ENCODE measurements at places on chromosomes 6 and 20.
A peak's percentile ranks its signal among the peaks of the same experiment; 100 is the strongest.

DNA sequence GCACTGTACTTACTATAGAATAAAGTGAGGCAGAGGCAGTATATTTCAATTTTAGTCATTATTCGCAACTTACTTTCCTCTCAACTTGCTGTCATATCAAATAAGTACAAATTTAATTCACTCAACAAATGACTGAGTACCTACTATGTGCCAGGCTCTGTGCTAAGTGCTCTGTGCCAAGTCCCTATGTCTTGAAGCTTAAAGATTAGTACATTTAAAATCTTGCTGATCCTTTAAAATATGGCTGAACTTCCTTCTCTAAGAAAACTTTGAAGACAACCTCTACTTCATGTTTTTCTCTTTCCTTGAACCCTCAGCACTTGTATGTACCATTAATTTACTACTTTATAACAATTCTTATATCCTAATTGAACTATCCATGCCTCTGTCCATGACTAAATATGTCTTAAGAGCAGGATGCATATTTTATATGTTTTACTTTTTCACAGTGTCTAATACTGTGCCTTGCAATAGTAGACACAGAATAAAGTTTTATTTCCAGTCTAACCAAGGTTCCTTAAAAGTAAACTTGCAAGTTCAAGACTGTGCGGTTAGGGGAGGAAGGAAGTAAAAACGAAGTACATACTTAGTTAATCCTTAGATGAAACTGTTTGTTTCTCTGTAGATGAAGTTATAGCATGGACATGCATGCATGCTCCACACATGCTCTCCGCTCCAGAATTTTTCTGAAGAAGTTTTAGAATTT lies 10.0 kb upstream of the LATS1 start:
- no peak for DNase-seq

GRCh38 chr6:19309661-19310060 lies 527.5 kb upstream of the ID4 start:
- no peak for DNase-seq

DNA sequence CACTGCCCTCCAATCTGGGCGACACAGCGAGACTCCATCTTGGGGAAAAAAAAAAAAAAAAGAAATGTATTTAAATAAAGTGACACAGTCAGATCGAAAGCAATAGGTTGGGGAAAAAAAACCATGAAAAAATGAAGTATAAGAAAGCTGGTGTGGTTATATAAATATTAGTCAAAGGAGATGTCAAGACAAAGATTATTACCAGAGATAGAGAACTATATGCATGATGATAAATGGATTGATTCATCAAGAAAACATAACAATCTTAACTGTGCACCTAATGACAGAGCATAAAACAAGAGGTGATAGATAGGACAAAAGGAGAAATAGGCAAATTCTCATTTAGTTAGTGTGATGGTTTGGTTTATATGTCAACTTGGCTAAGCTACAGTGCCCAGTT lies 146.9 kb upstream of the AHI1 start:
- DNase-seq, result no peak

DNA sequence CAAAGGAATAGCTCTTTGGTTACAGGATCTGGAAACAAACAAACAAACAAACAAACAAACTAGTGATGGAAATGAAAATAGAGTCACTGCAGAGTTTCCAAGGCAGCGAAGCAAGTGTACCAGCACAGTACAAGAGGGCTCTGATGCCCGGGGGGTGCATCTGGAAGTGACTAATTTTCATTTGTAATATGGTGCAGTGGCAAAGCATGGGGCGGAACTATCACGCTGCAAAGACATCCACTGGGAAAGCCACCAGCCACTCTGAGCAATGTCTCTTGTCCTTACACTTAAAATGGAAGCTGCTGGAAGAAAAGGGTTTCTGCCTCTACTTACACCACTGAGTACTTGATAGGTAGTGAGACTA lies 44.4 kb upstream of the NEDD9 start:
- no peak for DNase-seq

- DNase-seq, result peak; percentile 86
These were observed 118.9 kb downstream of the QKI start for GRCh38 chr6:163533443-163533842.

GRCh38 chr6:29507319-29507718 lies 19.6 kb upstream of the MAS1L start:
- no peak for DNase-seq

- DNase-seq, result no peak
These were observed 49.1 kb downstream of the ISM1 start for GRCh38 chr20:13270211-13270610.

DNA sequence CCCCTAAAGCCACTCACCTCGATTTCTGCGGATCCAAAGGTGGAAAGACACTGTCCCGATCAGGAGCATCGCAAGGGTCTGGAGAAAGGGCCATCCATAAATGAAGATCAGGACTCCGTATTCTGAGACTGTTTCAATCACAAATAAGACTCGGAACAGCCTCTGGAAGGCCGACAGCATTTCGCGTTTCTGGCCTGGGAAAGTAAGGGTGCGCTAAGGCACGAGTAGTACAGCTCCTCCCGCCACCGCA lies 44.6 kb downstream of the DPPA5 start:
- DNase-seq, result no peak

DNA sequence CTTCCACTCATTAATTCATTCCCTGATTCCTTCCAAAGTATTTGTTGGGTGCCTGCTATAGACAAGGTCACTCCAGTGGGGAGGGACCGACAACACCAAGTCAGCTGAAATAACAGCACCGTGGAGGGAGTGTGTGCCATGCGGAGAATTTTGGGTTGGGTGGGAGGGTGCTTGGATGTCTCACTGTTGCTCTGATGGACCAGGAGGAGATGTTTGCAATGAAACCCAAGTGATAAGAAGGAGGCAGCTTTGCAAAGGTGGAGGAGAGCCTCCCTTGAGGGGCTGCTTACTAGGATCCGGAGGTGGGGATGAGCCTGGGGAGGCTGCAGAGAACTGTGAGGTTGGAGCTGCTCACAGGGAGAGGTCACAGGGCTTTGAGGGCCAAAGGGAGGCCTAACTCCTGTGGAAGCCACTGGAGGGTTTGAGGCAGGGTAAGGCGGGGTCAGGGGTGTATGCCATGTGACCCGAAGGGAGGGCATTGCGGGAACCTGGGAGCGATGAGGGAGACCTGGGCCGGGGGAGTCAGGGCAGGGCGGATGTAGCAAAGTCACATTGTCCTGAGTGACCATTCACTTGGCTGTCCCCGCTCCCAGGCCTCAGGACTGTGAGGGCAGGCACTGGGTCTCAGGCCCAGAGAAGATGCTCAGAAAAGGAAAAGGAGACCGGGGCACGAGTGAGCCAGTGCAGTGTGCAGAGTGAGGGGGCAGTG lies 124.5 kb downstream of the PHACTR3 start:
- no peak for DNase-seq

DNA sequence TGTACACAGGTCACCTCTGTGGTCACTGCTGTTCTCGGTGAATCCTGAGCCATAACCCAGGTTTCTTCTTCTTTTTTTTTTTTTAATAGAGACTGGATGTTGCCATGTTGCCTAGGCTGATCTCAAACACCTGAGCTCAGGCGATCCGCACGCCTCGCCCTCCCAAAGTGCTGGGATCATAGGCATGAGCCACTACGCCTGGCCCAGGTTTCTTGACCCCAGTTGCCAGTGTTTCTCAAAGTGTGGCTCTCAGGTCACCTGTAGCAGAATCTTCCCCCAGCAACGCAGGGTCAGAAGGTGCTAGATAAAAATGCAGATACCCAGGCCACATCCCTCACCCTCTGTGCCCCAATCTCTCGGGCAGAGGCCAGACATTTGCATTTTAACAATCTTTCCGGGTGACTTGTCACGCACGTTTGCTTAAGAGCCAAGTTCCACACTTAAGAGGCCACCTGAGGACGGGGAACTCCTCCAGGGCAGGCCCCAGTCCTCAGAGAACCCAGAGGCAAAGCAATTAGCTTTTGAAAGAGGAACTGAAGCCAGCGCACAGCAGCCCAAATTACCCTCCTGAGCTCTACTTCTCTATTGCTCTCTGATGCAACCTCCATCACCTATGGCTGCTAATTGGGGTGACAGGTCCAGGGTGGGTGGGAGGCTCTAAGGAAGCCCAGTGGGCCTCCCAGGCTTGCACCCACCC lies 81.8 kb downstream of the NFATC2 start:
- DNase-seq, result no peak

- no peak for DNase-seq
These were observed 96.7 kb upstream of the SLC22A16 start for GRCh38 chr6:110573136-110573535.

DNA sequence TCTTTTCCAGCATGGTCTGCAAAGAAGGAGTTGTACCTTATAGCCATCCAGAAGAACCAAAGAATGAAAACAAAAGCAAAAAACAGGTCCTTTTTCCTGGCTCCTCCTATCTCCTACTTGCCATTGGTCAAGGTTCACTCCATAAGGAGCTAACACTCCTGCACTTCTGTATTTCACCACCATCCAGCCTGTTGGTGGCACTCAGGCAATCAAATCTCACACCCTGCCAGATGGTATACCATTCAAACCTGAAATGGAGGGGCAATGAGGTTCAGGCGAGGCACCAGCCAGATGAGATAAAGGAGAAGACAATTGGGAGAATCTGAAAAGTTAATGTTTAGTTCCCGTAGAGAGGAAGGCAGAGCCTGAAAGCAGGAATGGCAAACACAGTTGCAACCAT lies 203.8 kb downstream of the ALDH8A1 start:
- DNase-seq, result no peak

- DNase-seq, result no peak
These were observed 49.5 kb upstream of the PCSK2 start for GRCh38 chr20:17177341-17177740.

DNA sequence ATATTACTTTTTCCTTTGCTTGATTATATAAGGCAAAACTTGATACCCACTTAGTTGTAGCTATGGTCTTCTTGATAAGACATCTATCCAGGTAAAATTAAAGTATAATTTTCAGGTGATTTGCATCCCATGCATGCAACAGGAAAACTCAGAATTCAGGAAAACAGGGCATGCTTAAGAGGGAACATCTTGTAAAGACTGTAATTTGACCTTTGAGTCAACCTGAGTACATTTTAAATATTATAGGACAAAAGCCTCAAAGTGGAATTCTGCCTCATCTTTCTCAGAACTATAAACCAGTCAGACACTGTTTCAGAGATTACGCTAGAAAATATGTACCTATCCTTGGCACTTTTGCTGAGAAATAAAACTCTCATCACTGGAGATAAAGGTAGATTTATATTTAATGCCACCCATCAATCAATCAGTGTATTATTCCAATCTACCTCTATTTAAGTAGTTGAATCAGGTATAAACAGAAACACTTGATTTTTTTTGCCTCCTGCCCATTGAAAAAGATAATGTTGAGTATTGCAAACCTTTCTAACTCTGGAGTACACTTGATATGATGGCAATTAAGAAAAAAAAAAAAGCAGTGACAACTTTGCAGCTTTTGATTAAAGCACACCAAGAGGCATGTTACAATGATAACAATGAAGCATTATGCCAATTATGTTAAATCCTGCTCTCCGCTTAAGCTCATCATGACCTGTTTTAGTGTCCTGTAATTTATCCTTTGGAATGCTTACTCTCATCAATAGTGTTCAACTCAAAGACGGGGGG lies 2.8 kb downstream of the CITED2 start:
- DNase-seq, result no peak

GRCh38 chr20:42401613-42402012 lies 783.4 kb upstream of the CHD6 start:
- DNase-seq, result no peak

GRCh38 chr6:149211046-149211571 lies 106.4 kb upstream of the TAB2 start:
- no peak for DNase-seq

DNA sequence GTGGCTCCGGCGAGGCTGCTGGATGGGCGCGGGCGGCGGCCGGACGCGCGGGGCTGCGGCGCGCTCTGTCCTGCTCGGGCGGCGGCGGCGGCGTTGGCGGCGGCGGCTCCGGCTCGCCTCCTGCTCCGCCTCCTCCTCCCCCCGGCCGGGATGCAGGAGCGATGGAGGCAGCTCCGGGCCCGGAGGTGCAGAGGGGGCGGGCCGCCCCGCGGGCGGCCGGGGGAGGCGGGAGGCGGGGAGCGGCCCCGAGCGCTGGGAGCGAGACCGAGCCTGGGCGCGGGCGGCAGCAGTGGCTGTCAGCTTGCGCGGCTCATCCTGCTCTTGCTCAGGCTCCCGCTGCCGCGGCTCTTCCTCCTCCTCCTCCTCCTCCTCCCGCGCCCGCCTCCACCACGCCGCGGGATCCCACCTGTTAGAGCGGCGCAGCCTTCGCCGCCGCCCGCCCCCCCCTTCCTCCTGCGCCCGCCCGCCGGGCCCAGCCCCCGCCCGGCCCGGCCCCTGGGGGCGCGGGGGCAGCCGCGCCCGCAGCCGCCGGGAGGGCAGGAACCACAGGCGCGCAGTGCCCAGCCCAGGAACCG lies at the start of gene NOL4L:
Gene NOL4L (minus strand): TSS at position 323 of the 575 bp plus-strand sequence. CDS start 443 bp downstream, outside the sequence.
- DNase-seq, result no peak

Measured in HS-5 (cell line).